ENCODE measurements at places on chromosomes 6 and 20.

DNA sequence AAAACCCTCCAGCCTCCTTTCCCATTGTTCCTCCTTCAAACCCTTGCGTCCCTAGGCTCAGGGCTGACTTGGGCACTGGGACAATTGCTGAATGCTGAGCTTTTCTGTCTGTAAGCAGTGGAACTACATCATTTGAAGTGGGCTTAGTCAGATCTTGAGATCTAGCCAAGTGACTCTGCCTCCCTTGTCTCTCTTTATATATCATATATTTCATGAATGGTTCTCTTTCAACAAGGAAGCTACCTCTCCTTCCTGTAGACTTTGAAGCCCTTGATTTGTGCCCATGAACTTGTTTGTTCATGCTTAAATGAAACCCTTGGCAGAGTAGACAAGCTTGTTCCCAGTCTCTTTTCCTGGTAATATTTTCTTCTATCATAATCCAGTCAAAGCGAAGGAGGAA is 60.0 kb upstream of the KIF13A start:
- no peak for DNase-seq

DNA sequence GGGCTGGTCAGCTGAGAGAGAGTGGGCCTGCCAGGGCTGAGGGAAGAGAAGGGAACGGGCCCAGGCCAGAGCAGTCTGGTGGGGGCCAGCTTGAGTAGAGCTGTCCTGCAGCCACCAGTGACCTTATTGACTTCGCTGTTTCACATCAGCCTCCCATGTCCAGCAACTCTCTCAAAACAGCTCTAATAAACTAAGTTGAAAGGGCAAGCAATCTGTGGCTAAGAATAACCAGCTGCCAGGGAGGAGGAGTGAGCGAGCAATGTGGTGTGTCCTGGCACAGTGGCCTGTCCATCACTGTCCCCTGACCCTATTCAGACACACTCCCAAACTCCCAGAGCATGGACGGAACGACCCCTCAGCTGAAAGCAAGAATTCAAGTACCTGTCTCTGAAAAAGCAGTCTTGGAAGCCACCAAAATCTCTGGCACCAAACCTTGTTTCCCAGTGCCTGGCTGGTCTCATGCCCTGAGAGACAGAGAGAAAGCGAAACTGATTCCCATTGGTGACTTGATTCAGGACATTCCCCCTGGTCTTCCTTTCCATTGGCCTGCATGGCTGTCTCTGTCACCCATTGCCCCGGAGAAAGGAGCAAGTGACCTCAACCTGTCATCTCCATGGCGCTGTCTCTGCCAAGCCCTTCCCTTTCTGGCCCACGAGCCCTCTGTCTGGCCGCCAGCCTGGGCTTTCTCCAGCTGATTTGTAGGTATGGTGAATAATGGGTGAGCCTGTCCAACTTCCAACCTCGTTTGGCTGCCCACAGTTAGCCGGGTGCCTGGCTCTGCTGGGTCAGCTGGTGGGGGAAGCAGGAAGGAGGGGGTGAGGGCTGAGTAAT is at the start of gene DDO:
Gene DDO, minus strand, starts transcription at position 490 of the 831 bp plus-strand sequence. CDS start 2,113 bp downstream, outside the sequence.
- DNase-seq, result no peak

GRCh38 chr6:111759836-111760785 is 113.1 kb downstream of the FYN start:
- DNase-seq, result no peak

DNA sequence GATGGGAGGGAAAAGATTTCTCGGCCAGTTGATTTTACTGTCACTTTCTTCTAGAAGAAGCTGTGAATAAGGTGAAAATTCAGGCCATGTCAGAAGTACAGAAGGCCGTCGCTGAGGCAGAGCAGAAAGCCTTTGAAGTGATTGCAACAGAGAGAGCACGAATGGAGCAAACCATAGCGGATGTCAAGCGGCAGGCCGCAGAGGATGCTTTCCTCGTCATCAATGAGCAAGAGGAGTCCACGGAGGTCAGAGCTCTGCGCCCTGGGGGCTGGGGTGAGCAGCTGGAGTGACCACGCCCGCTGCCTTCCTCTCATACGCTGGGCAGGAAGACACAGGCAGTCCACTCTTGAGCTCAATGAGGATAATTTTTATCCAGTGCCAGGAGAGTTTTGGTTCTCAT is 21.8 kb upstream of the C20orf144 start:
- DNase-seq, result no peak

DNA sequence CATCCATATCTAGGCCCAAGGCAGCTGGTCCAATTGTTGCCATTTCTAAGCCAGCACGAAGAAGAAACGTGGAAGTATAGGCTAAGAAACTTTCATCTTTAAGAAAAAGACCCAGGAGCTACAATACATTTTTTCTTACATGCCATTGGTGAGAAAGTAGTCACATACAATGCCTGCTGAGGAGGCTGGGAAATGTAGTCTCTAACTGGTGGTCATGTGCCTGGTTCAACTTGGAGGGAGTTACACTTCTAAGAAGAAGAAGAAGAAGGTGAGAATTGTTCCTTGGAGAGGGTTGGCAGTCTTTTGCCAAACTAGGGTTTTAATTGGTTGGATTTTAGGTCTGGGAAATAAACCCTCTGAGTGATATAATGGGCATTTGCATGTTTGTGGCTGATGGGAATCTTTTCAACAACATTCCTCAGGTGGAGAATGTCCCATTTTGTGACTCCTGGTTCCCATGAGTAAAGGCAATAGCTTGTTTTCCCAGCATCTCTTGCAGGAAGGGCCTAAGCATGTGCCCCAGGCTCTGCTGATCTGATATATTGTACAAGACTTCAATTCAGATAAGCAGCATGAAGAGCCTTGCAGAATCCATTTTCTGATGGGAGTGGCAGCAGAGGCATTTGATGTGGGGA is 47.0 kb upstream of the PREP start:
- no peak for DNase-seq

DNA sequence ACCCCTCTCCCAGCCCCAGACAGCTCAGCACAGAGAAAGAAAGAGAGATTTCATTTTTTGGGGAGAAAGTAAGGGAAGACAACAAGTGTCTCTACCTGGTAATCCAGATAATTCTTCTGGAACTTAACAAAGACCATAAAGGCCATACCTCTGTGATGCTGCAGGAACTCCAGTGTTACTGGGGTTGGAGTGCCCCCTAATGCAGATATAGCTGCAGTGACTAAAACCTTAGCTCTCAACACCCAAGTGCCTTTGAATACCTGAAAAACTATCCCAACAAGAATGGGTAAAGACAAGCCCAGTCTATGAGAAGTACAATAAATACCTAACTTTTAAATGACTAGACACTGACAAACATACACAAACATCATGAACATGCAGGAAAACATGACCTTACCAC is 365.3 kb upstream of the PTCHD4 start:
- DNase-seq, result no peak

DNA sequence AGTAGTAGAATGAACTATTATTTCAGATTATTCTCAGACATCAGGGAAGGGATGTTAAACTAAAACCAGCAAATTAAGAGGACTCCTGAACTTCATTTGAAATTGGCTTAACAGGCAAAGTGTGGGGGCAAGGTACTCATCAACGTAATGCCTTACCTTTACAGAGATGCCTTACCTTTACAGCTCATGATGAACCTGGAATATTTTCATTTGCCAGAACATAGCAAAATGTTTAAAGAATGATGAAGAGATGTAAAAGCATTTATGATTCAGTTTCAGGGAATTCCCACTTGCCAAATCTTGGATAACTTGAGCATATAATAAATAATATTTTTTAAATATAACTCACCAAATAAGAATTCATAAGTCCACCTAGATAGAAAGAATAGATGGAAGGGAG is 207.5 kb downstream of the TINAG start:
- DNase-seq, result no peak

GRCh38 chr20:23456409-23456808 is 3.7 kb upstream of the CST11 start:
- DNase-seq, result no peak

- DNase-seq, result no peak
These were observed 17.8 kb upstream of the RALGAPB start for GRCh38 chr20:38454556-38455473.

GRCh38 chr6:97557355-97557754 is 274.3 kb upstream of the MMS22L start:
- no peak for DNase-seq

DNA sequence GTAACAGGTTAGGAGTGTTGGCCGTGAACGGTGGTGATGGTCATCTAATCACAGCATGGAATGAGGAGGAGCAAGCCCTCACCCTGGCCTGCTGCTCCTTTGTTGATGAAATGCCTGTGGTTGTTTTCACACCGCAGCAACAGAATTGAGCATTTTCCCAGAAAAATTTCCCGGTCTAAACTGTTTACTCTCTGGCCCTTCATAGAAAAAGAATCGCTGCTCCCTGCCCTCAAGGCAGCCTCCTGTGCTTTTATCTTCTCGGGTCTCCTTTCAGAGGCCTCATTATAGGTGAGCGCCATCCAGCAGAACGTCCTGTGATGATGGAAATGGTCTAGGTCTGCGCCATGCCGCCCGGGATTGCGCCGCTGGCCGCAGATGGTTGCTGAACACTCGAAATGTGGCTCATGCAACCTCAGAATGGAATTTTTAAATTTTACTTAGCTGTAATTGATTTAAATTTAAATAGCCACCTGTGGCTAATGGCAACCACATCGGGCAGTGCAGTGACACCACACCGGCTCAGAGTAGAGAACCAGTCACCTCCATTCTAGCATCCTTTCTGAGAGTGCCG is 30.2 kb downstream of the PHACTR3 start:
- no peak for DNase-seq

DNA sequence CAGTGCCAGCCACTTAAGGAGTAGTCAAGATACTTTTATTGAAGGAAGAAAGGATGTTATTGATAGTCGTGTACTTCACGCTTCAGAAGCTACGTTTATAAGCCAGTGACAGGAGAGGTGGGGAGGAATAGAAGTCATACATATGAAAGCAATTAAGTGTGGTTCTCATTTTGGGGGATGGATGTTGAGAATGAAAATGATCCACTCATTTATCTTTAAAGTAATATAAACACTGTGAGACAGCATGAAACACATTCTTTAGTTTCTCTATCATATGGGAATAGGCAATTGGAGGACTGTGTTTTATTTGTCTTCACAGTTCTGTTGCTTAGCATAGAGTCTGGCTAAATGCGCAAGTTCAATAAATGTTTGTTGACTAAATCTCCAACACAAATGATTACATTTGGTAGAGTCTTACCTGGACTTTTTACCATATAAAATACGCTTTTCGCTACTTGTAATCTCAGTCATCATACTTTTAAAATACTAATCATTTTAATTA is 35.2 kb downstream of the AK9 start:
- no peak for DNase-seq

- DNase-seq, result no peak
These were observed 18.5 kb upstream of the ABT1 start for GRCh38 chr6:26578279-26578678.

- peak; percentile 21 for DNase-seq
These were observed 62.5 kb downstream of the PYGB start for GRCh38 chr20:25310268-25310920.

GRCh38 chr20:1164871-1165270 is 19.9 kb downstream of the TMEM74B start:
- no peak for DNase-seq

- no peak for DNase-seq
These were observed 33.7 kb downstream of the NOL7 start for GRCh38 chr6:13648850-13649249.

- DNase-seq, result no peak
These were observed 20.4 kb upstream of the SIRPD start for GRCh38 chr20:1577906-1578305.

GRCh38 chr6:6984585-6985366 is 123.0 kb upstream of the RREB1 start:
- no peak for DNase-seq

Data from stimulated activated CD4-positive, alpha-beta T cell treated with anti-CD3 and anti-CD28 coated beads, Interleukin-4, amount 100 ng/mL, for 4 hours (primary cell).